ENCODE measurements at places on chromosomes 13 and 19.

DNA sequence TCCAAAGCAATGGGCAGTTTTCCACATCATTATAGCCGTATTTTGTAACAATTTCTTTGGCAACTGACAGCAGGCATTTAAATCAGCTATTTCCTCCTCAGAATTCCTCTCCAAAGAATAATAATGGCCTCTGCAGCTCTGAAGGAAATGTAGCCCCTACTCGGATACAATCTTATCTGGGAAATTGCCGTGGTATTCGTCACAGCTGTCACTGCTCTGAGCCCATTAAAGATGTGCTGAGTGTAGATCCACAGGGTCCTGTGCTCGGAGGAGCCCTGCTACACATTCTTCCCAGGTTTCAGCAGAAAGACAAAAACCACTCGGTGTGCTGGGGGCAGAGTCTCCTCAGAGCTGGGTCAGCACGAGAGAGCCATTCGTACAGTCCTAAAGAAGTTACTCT lies 33.1 kb downstream of the MZT1 start:
- DNase-seq = no peak

- no peak for DNase-seq
Observed at GRCh38 chr13:46327246-46327645, 59.8 kb downstream of the RUBCNL start.

GRCh38 chr13:94617389-94618000 lies 15.8 kb downstream of the GPR180 start:
- peak; percentile 76 for DNase-seq

DNA sequence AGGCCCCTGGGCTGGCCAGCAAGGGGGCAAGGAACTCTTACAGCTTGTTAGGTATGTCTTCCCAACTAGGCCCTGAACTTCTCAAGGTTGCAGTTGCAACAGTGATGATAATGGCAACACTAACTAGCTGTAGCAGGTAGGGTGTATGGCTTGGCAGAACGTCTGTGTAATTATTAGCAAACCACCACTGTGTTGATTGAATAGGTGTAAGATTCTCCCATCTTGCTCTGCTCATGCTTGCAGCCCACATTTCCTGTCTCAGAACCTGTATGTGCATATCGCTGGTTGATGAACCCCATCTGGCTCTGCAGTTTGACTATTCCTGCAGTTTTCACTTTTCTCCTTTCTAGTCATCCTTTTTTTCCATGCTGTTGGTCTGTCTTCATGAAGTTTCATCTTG lies 178.8 kb downstream of the KATNAL1 start:
- DNase-seq = no peak

- no peak for DNase-seq
Observed at GRCh38 chr19:38693380-38694223, 46.2 kb downstream of the ACTN4 start.

- DNase-seq = peak; percentile 5
Observed at GRCh38 chr13:21529146-21529893, 70.2 kb upstream of the ZDHHC20 start.

DNA sequence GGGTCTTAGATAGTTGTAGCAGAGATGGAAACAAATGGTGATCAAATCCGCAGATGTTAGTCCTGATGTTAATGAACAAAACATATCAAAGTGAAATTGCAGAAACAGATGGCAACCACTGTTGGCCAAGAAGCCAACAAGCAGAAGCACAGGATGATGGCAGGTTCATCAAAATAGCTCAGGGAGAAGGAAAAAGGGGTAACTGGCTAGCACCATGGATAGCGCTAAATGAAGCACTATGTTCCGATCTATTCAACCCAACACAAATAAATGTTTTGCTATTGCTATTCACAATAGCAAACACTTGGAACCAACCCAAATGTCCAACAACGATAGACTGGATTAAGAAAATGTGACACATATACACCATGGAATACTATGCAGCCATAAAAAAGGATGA lies 413.7 kb downstream of the FGF14 start:
- no peak for DNase-seq

GRCh38 chr13:51222037-51222685 lies at the start of gene FAM124A:
FAM124A (plus strand) TSS chr13:51222398; CDS start chr13:51222502, 104 bp downstream.
- DNase-seq = peak; percentile 41

- no peak for DNase-seq
Observed at GRCh38 chr13:81302125-81302524, 961.2 kb upstream of the SPRY2 start.

GRCh38 chr13:93262729-93263345 lies 36.2 kb downstream of the GPC6 start:
- no peak for DNase-seq

DNA sequence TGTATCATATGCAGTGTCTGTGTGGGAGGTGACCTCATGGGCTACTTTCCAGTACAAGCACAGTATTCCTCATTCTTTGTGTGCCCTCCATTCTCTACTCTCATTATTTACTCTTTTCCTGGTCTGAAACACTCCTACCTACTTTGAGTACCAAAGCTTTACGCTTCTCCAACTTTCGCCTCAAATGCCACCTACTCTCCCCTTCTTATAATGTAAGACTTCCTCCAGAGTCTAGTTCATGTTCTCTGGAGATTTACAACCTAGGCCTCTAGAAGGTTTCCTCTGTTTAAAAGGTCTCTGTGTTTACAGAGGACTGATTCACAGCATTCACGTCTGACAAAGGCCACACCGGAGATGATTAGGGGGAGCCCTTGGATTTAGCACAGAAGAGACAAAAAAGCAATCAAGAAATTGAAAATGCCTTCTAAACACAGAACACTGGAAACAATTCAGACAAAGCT lies 302.0 kb downstream of the KLF12 start:
- DNase-seq = no peak

- no peak for DNase-seq
Observed at GRCh38 chr13:41962994-41963393, 2.1 kb upstream of the VWA8 start.

DNA sequence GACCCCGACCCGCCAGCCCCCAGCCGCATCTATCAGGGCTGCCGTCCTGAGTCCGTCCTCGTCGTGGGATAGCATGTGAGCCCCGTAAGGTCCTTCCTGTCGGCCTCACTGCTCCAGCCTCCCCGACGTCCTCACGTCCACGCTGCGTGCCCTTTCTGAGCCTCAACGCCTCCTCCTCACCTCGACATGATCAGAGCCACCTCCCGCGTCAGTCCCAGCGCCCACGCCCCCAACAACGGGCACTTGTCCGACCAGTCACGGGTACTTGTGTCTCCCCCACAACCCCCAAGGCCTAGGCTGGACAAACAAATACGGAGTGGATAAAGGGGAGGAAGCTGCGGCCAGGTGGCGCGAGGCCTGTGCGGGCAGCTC lies 665 bp downstream of the ZNF497 start:
- no peak for DNase-seq

DNA sequence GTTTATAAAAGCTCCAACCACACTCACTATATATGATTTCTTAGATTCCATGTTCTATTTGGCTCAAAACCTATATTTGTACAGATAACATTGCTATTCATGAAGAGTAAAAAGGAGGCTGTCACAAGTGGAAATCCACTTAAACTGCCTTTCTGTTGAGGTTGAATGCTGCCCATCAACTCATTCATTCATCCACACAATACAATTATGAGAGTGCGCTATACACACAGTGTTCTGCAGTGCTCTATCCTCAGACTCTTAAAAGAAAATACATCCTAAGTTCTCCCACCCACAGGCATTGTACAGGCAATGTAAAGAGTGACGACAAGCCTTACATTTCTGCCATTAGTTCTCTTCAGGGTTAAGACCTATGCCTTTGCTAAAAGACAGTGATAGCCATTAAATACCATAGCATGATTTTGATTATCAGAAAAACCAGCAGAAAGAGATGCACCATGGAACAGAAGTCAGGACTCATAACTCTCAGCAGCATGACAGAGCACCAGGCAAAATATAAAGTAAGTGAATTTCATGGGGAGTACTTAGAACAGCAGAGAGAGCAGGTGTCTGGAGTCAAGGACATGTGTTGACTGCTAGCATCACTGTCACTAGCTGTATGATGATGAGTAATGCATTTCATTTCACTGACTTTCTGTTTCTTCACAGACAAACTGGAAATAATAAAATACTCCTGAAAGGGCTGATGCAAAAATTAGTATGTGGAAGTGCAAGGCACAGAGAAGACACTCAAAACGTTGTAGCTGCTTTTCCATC lies 218.0 kb downstream of the RBM26 start:
- no peak for DNase-seq

GRCh38 chr13:112078216-112078615 lies 11.3 kb downstream of the SOX1 start:
- DNase-seq = no peak

GRCh38 chr19:33639035-33639681 lies 17.4 kb downstream of the CHST8 start:
- no peak for DNase-seq

GRCh38 chr13:102597029-102597961 lies 509 bp downstream of the TPP2 start:
- DNase-seq = peak; percentile 73

- no peak for DNase-seq
Observed at GRCh38 chr19:30029721-30030510, 87.9 kb downstream of the URI1 start.

DNA sequence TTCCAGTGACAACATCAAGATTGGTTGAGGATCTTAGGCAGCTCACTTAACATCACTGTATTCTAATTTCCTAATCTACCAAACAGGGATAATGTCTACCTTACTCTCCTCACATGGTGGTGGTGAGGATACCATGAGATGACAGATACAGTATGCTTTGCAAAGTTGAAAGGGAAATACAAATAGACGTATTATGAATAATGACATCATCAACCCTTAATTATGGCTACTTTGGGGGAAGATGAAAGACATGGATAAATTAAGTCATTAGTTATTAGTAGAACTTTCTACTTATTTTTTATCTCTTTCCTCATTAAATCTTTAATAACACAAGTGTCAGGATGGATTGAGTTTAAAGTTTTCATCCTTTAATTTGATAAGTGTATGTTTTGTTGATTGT lies 532.5 kb downstream of the KLF12 start:
- DNase-seq = no peak

DNA sequence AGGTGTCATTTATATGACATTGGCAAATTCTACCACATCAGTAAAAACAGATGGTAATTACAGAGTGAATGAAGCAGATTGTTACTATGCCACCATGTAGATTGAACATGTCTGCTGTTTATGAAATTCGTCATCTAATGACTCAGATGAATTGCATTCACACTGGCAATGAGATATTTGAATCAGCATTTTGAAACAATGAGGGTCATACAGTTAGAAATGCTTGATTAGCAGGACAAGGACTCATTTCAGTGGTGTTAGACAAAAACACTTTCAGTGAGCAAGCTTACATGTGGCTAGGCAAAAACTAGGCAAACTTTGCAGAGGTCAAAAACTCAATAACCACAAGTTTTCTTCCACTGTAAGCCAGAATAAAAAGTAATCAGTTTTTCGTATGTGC lies 1165.0 kb downstream of the SLITRK1 start:
- DNase-seq = no peak

GRCh38 chr13:57740719-57741118 lies 109.2 kb downstream of the PCDH17 start:
- DNase-seq = no peak

Data from OCI-M1 (cell line).